Stimulated activated CD8-positive, alpha-beta memory T cell treated with anti-CD3 and anti-CD28 coated beads, Interleukin-4, amount 100 ng/mL, for 1 hour (primary cell): ENCODE measurements at places on chromosomes 7 and 10.

- no peak for DNase-seq
These were observed 1.8 kb downstream of the GDF10 start for GRCh38 chr10:47301833-47302232.

GRCh38 chr7:83161899-83162401 lies 734 bp downstream of the PCLO start:
- DNase-seq = no peak

DNA sequence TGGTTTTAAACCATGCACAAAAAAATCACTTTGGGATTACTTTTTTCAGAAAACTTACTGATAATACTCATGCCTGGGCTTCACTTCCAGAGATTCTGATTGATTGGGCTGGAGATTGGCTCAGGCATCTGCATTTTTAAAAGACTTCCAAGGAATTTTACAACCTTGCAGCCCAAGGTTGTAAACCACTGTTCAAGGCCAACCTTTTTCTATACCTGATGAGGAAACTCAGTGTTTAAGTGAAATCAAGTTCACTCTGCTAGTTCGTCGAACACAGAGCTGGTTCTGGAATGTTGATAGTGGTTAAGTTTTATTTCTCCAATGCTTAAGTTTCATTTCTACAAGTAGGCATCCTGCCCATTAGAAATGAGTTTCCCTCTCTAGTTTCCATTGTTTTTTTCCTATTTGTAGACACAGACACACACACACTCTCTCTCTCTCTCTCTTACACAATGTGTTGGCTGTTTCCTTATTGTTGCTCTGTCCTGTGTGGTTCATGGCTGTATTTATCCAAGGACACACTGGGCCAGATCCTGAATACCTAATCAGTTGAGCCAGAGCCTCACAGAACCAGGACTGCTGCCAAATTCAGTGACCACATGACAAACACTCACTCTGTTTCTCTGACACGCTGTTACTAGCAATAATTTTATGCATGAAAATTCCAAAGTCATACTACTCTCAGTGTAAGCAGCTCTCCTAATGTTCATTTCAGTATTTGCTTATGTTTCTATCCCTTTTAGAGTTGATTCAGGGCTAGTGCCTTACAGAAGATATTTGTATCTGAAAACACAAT lies 3.7 kb upstream of the IFIT1B start:
- no peak for DNase-seq

GRCh38 chr7:128681794-128682537 lies 9.9 kb downstream of the GARIN1A start:
- no peak for DNase-seq

- no peak for DNase-seq
These were observed 1.8 kb downstream of the PRF1 start for GRCh38 chr10:70600512-70601395.

DNA sequence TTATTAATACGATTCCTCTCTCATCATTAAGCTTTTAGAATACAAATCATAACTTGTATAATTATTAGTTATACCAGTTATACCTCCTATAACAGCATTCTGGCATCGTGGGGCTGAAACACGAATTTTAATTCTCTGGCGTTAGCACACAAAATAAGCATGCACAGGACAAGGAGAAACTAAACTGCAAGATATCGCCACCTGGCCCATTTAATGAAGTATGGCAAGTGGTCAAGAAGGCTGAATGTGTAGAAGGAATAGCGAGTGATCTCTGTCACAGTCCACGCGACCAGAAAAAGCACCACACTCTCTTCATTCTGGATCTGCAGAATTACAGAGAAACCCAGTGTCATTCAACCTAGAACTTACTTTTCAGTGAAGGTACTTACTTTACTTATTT lies 18.1 kb downstream of the HACD1 start:
- DNase-seq = no peak

DNA sequence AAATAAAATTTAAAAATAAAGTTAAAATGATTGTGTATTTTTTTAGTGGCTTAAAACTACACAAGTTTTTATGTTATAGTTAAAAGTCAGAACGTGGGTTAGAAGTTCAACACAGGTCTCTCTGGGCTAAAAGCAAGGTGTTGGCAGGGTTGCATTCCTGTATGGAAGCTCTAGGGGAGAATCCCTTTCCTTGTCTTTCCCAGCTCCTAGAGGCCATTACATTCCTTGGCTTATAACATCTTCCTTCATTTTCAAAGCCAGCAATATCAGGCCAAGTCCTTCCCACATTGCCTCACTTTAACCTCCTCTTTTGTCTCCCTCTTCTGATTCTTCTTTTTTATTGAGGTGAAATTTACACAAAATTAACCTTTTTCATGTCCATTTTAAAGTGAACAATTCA lies 52.4 kb upstream of the EEPD1 start:
- DNase-seq = no peak

GRCh38 chr7:7219216-7219615 lies 36.9 kb downstream of the C1GALT1 start:
- no peak for DNase-seq

- DNase-seq = no peak
These were observed 134.2 kb upstream of the NEBL start for GRCh38 chr10:21031232-21031795.

- no peak for DNase-seq
These were observed 64.2 kb upstream of the IL6 start for GRCh38 chr7:22662556-22663356.

- DNase-seq = no peak
These were observed 13.6 kb downstream of the TTYH3 start for GRCh38 chr7:2645274-2645868.

DNA sequence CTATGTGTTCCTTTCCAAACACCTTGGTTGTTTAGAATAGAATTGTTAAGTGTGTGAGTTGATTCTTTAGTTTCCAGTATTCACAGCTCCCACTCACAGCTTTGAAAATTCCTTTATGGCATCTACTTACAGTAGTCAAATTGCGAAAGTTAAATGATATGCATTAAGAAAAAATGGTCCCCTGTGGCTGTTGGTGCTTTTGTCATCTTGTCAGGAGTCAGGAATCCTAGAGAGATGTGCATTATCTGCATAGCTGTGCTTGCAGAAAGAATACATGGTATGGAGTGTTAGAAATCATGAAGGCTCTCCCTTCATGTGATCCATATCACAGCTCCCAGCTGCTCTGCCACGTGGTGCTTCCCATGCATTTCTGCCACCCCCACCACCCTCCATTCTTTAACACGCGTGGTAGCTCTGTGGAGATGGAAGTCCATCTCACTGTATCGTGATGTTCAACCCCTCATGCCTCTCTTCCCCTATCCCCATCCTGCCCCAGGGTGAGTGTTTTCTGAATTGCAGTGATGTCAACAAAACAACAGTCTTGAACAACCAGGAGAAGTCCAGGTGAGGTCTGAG lies 29.2 kb upstream of the CTTNBP2 start:
- no peak for DNase-seq

GRCh38 chr10:75137533-75138438 lies 26.3 kb downstream of the SAMD8 start:
- no peak for DNase-seq

- no peak for DNase-seq
These were observed 310.9 kb downstream of the CTNNA3 start for GRCh38 chr10:67385089-67385488.

DNA sequence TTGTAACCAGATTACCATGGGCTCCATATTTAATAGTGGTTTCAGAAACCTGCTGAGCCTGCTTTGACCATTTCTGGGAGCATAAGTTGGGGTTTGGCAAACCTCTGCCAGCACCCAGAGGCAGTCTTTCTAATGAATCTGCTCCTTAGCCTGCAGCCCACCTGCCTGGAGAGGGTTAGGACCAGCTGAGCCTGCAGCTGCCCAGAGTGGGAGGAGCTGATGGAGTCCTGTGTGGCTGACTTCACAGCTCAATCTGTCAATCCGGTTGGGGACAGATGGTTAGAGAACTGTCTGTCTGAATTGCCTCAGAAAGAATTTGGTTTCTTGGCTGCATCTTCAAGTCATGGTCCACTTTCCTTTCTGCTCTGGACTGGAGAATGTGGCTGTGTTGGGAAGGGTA lies 444.6 kb downstream of the NRG3 start:
- no peak for DNase-seq
